ENCODE measurements at places on chromosomes 11 and 22.

DNA sequence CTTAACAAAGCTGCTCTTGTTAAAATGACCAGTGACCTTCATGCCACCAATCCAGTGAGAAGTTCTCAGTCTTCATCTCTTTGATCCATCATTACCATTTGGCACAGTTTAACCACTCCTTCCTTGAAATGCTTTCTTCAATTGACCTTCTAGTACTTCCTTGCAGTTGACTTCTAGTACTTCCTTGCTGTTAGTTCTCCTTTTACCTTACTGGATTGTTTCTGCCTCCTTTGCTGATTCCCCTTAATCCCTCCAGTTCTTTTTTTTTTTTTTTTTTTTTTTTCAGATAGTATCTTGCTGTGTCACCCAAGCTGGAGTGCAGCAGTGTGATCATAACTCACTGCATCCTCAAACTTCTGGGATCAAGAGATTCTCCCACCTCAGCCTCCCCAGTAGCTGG lies 66.0 kb upstream of the HORMAD2 start:
- no peak for DNase-seq

- DNase-seq: no peak
Observed at GRCh38 chr11:45163956-45164575, 17.6 kb downstream of the PRDM11 start.

DNA sequence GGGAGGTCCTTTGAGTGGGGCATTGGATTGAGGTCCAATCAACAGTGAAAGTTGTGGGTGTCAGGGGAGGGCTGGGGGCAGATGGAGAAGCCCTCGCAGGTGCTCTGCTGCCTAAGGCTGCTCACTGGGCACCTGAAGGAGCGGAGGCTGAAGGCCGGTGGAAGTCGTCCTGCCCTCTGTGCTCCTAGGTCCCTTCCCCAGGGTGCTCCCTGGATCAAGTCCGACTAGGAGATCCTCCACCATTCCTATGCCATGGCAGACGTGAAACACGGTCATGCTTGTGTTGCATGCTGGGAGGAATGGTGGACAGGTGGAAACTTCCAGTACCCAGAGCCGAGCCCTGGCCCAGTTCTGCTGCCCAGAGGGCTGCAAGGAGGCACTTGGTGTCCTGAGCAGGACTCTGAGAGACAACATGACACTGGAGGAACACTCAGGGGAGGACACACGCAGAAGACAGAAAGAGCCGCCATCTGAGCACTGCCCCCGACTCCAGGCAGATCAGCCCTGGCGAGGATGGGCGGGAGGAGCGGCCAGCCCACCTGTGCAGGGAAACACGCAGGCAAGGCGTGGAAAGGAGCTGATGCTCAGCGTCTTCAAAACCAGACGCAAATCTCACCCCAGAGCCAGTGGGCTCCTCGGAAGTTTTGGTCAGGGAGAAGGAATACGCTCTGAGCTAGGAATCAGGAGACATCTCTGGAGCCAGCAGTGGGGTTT lies 786.8 kb downstream of the BRD1 start:
- no peak for DNase-seq

DNA sequence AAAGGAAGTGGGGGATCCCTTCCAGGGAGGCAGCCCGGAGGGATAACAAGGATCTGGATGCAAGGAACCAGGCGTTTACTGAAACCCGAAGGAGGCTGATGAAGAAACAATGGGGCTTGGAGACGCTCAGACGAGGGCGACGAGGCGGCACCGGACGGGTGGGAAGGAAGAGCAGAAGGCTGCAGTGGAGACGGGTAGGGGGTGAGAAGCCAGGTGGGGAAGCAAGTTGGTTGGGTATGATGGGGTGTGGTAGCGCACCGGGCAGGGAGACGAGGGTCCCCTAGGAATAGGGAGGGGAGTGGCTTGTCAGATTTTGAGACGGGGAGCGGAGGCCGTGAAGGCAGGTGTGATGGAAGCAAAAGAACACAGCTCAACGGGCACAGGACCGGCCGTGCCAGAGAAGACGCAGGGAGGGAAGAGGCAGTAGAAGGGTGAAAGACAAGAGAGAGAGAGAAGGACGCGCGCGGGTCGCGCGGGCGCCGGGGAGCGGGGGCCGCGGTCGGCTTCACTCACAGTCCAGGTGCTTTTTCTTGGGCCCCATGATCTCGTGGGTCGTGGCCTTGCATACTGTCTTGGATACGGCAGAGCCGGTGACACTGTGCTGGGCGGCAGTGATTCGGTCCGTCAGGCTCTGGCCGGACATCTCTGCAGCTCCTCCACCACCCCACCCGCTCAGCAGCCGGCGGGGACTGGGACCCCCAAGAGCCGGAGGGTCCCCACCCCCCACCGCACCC lies 579 bp downstream of the PICALM start:
- no peak for DNase-seq

- no peak for DNase-seq
Observed at GRCh38 chr22:35230417-35230816, 26.9 kb upstream of the HMGXB4 start.

DNA sequence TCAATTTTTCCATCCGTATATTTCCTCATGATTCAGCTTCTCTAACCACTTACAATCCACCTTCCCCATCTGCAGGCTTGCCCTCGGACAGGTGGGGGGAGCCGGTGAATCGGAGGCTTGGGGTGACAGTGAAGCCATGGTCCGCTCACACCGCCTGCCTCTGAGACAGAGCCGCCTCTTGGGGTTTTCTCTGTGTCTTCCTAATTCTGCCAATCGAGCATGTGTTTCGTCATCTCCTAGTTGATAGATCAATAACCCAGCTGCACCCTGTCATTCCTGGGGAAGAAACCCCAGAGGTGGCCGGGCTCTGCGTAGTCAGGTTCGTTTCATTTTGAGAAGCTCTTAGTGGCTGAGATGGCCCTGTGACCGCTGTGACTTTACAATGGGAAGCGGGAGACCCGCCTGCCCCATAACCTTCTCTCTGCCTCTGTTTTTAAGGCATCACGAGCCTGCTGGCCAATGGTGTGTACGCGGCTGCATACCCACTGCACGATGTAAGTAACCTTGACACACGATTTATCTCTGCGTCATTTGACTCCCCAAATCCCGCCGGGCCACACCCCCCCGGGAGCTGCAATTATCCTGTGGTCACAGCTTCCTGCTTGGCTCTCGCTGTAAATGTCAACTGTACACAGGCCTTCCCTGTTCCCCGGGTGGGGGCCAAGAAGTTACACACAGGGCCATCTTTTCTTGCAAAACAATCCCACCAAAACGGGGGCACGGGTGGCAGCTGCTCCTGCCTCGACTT lies 33.3 kb downstream of the ANO1 start:
- DNase-seq: no peak

DNA sequence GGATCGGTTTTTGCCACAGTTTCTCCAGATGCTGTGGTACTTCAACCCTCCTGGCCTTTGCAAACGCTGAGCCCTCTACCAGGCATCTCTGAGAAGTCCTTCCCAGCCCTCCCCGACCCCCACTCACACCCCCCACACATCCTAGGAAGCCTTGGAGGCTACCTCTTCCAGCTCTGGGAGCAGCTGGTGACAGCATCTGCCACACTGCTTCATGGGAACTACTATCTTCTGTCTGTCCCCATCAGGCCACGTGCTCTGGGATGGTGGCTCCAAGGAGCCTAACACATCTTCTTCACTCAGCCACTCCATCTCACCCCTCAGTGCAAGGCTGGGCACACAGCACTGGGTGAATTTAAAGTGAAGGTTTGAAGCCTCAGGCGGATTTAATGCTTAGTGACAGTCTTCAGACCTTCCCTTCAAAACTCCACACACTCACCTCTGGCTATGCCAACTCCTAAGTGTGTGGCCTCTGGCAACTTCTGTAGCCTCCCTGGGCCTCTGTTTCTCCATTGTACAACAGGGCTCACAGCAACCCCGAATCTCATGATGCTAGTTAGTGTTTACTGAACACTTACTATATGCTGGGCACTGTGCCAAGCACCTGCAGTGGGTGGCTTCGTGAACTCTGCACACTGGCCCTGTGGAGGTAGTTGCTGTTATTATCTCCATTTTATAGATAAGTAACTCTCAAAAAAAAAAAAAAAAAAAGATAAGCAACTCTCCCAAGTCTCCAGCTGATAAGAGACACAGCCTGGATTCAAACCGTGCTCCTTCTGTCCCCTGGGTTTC lies 7.3 kb upstream of the TP53I11 start:
- DNase-seq: no peak

- no peak for DNase-seq
Observed at GRCh38 chr11:2989006-2989405, 3.1 kb downstream of the NAP1L4 start.

GRCh38 chr11:131770801-131771200 lies 400.4 kb downstream of the NTM start:
- no peak for DNase-seq

DNA sequence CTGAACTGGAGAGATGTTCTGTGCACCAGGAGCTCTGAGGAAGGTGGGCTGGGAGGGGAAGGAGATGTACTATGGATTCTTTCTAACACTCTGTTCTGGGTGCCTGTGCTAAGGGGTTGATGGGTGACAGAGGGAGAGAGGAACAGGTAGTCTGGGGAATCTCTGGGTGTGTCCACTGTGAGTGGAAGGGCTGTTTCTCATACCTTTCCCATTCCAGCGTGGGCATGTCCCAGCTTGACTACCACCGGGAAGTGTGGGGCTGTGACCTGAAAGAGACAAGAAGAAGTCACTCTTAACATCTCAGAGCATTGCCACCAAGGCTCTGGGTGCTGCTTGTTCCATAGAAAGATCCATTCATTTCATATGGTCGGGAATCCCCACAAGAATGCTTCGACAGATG lies 121.9 kb downstream of the FBXO7 start:
- no peak for DNase-seq

GRCh38 chr22:44395118-44396005 lies 82.6 kb upstream of the SHISAL1 start:
- no peak for DNase-seq

- DNase-seq: no peak
Observed at GRCh38 chr22:50165436-50166123, 5.0 kb upstream of the PANX2 start.

- no peak for DNase-seq
Observed at GRCh38 chr11:103870821-103871309, 165.6 kb upstream of the DDI1 start.

GRCh38 chr11:62880231-62880802 lies 379 bp upstream of the SLC3A2 start:
- no peak for DNase-seq

DNA sequence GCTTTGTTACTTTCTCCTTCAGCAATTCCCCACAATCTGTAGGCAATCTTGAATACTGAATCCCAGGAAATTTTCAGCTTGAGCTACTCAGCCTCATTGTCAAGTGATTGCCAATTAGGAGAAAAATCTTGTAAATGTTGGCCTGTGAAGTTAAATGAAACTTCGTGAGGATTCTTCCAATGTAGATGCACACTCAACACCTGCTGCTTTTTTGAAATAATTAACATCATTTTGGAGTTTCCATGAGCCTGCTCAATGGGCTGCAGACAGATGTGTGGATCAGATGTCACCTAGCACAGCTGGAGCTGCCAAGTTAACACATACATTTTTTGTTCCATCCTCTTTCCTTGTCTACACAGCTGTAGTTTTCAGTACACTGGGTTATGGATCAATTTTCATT lies 645.6 kb upstream of the LUZP2 start:
- no peak for DNase-seq

GRCh38 chr11:131411636-131412035 lies 41.2 kb downstream of the NTM start:
- no peak for DNase-seq

GRCh38 chr11:18012122-18012905 lies 533 bp downstream of the SERGEF start:
- DNase-seq: no peak

DNA sequence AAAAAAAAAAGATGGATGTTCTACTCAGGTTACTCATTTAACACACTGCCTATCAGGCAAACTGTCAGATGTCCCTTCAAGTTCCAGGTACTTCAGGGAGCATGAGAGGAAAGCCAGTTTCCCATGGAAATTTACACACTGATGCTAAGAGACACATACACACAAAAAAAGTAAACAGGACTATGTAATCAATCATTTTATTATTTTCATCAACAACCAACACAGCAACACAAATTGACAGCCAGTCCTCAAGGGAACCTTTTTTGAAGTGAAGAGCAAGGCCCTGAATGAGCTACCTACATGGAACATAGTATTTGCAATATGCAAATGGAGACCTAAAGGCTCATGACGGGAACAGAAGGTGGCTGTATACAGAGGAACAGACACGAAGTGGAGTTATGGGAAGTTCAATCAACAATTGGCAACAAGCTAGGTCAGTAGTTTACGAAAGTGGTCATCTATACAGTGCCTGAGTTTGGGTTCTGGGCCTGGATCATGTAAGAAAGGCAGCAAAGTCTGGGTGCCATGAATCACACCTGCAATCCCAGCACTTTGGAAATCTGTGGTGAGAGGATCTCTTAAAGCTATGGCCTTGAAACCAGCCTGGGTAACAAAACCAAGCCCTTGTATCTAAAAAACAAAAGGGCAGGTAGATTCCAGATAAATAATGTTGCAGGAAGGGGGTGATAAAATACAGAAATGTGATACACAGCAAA lies 12.6 kb upstream of the WDR74 start:
- no peak for DNase-seq

DNA sequence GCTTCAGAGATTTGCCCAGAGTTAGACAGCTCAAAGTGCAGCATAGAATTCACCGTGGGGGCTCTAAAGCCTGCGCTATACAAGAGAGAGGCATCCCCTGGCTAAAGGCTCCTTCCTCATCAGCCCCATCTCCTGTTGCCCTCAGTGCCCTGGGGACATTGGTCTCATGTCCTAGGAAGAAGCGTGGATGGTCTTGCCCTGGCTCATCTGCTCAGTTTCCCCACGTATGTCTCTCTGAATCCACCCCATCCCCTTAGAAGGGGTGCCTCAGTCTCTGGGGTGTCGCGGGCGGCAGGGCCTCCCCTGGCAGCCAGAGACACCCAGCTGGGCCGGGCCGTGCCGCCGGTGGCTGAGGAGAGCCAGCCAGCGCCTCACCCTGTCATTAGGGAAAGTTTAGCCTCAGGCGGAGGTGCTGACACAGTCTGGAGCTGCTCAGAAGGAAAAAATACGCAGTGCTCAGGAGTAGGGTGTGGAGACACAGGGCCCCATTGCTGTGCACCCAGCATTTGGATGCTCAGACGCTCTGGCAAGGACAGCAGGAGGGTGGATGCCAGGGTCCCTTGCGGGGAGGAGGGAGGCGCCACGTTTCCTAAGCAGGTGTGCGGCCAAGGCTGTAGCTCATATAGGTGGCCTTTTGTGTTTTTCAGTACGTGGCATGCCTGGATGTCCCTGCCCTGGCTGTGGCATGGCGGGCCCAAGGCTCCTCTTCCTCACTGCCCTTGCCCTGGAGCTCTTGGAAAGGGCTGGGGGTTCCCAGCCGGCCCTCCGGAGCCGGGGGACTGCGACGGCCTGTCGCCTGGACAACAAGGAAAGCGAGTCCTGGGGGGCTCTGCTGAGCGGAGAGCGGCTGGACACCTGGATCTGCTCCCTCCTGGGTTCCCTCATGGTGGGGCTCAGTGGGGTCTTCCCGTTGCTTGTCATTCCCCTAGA lies 1.3 kb downstream of the SLC39A13 start:
- DNase-seq: no peak

GRCh38 chr11:73164803-73165540 lies 22.9 kb upstream of the FCHSD2 start:
- DNase-seq: no peak

GRCh38 chr22:41508770-41509170 lies 35.5 kb downstream of the POLR3H start:
- no peak for DNase-seq

- DNase-seq: no peak
Observed at GRCh38 chr11:113623114-113623513, 83.0 kb downstream of the TMPRSS5 start.

GRCh38 chr22:47691152-47691895 lies 928.9 kb downstream of the TBC1D22A start:
- DNase-seq: no peak

GRCh38 chr22:44351685-44352377 lies 39.1 kb upstream of the SHISAL1 start:
- peak; percentile 79 for DNase-seq

Measured in HFF-Myc (cell line).